ENCODE measurements at places on chromosomes 7 and 10.

DNA sequence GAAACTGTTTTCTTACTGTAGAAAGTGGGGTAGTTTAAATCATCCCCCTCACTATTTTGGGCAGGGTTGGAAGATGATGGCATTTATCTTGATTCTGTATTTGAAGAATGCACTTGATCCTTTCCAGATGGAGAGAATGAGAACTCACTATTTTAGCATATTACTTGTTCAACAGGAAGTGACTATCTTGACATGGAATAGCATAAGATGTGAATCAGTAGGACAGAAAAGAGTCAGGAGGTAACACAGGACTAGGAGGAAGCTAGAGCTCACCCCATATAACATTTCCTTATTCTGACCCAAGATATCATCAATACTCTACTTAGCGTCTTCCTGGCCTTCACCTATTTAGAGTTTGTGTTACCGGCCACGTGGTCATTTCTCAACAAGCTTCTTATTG is 400.2 kb downstream of the PHTF2 start:
- no peaks in the 10 kb centered on the region for H3K27me3 ChIP-seq
- no peak for DNase-seq
- H3K27ac ChIP-seq: no peak overlapping the region
- H3K4me3 ChIP-seq: no peak overlapping the region
- no peaks in the 10 kb centered on the region for H3K4me1 ChIP-seq

- no peaks in the 10 kb centered on the region for H3K36me3 ChIP-seq
- no peak overlapping the region for H3K4me3 ChIP-seq
- no peaks in the 10 kb centered on the region for H3K27me3 ChIP-seq
- H3K27ac ChIP-seq: no peak overlapping the region
- H3K4me1 ChIP-seq: no peaks in the 10 kb centered on the region
- no peak for DNase-seq
These were observed 10.4 kb downstream of the CUL2 start for GRCh38 chr10:35079763-35080162.

DNA sequence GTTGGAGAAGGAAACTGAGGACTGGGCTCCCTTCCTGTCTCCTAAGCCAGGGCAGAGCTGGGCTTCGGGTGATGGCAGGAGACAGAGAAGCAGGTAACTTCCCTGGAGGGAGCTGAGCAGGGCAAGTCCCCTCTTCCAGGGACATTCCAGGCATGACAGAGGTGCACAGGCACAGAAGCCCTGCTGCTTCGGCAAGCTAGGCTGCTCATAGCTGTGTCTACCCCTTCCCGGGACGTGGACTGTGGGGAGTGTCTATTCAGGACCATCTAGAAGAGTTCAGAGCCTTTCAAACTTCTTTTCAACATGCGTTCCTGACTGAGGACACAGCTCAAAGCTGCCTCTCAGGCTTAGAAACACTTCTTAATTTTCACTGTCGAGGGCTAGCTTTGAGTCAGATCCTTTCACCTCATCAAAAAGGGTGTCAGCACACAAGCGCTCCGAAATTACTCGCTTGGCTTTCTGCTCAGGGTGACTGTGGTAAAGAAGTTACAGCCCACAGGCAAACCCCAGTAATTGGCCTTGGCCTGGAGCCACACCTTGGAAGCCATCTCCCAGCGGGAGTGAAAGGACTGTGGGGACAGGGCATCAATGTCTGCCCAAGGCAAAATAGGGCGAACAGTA is 63.7 kb upstream of the STEAP1B start:
- no peaks in the 10 kb centered on the region for H3K36me3 ChIP-seq
- DNase-seq: no peak
- H3K27me3 ChIP-seq: no peaks in the 10 kb centered on the region
- H3K27ac ChIP-seq: no peak overlapping the region

GRCh38 chr7:130288829-130289228 is 4.1 kb upstream of the CPA4 start:
- H3K4me3 ChIP-seq: no peak overlapping the region
- no peak overlapping the region for H3K27ac ChIP-seq
- H3K36me3 ChIP-seq: no peaks in the 10 kb centered on the region
- no peaks in the 10 kb centered on the region for H3K27me3 ChIP-seq
- no peaks in the 10 kb centered on the region for H3K4me1 ChIP-seq

GRCh38 chr10:4082861-4083260 is 297.9 kb upstream of the KLF6 start:
- DNase-seq: no peak
- H3K36me3 ChIP-seq: no peaks in the 10 kb centered on the region
- H3K4me1 ChIP-seq: no peaks in the 10 kb centered on the region

GRCh38 chr10:114973997-114974396 is 36.0 kb downstream of the TRUB1 start:
- H3K4me1 ChIP-seq: no peaks in the 10 kb centered on the region
- no peak overlapping the region for H3K27ac ChIP-seq
- H3K4me3 ChIP-seq: no peak overlapping the region
- H3K27me3 ChIP-seq: no peaks in the 10 kb centered on the region
- no peak for DNase-seq

- no peaks in the 10 kb centered on the region for H3K36me3 ChIP-seq
- peak; percentile 65 for DNase-seq
- peaks cover 67% of the 10 kb centered on the region for H3K4me1 ChIP-seq
- H3K4me3 ChIP-seq: peak overlapping the region; percentile 93
- peak overlapping the region; percentile 98 for H3K27ac ChIP-seq
- no peaks in the 10 kb centered on the region for H3K27me3 ChIP-seq
These were observed 52.2 kb downstream of the CPEB3 start for GRCh38 chr10:92238586-92239098.

- H3K36me3 ChIP-seq: no peaks in the 10 kb centered on the region
- H3K4me3 ChIP-seq: no peak overlapping the region
- no peak overlapping the region for H3K27ac ChIP-seq
- H3K4me1 ChIP-seq: no peaks in the 10 kb centered on the region
- no peak for DNase-seq
These were observed 82.7 kb downstream of the PLCE1 start for GRCh38 chr10:94076325-94076841.

GRCh38 chr10:68049289-68050078 is 25.6 kb downstream of the HERC4 start:
- H3K4me1 ChIP-seq: peaks cover 56% of the 10 kb centered on the region
- no peak for DNase-seq
- H3K27me3 ChIP-seq: no peaks in the 10 kb centered on the region
- no peak overlapping the region for H3K4me3 ChIP-seq
- peaks cover 4% of the 10 kb centered on the region for H3K36me3 ChIP-seq
- no peak overlapping the region for H3K27ac ChIP-seq

GRCh38 chr7:156002362-156003066 is 190.3 kb upstream of the SHH start:
- no peak for DNase-seq
- no peaks in the 10 kb centered on the region for H3K27me3 ChIP-seq
- no peaks in the 10 kb centered on the region for H3K36me3 ChIP-seq
- H3K4me3 ChIP-seq: no peak overlapping the region

- H3K36me3 ChIP-seq: 0 out of 2 replicates have a peak, but pooled peaks cover 3% of the 10 kb centered on the region
- peaks cover 45% of the 10 kb centered on the region for H3K4me1 ChIP-seq
- peak; percentile 79 for DNase-seq
- H3K27me3 ChIP-seq: no peaks in the 10 kb centered on the region
These were observed 34.9 kb upstream of the SH2B2 start for GRCh38 chr7:102251531-102252365.

DNA sequence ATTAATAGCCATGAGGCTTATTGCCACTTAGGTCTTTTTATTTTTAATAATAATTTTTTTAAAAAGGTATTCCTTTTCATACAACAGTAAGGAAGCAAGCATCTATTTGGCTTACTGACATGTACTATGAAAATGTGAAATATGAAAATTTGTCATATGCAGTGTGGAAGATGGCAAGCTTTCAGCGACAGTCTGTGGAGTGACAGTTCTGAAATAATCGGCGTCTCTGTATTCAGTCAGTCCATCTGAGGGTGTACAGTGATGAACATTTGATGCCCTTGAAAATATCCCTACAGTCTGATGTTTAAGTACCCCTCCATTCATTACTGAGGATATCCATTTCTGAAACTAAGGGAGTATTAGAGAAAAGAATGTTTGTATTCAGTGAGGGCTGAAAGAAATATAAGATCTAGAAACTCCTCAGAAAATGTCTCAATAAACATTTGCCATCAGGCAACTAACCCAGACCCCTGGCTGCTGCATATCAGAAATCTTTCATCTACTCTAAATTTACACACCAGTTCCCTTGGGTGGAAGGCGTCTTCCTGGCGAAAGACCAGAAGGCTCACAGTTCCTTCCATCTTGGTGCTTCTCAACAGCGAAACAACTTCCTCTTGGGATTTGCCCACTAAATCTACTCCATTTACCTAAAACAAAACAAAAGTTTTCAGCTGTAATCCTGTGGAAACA is 440.6 kb downstream of the PARD3 start:
- no peak overlapping the region for H3K4me3 ChIP-seq
- H3K4me1 ChIP-seq: no peaks in the 10 kb centered on the region
- DNase-seq: no peak
- no peaks in the 10 kb centered on the region for H3K27me3 ChIP-seq
- H3K36me3 ChIP-seq: no peaks in the 10 kb centered on the region

GRCh38 chr7:137577184-137577583 is 233.7 kb upstream of the PTN start:
- H3K27me3 ChIP-seq: no peaks in the 10 kb centered on the region
- no peaks in the 10 kb centered on the region for H3K36me3 ChIP-seq
- DNase-seq: no peak
- H3K4me1 ChIP-seq: no peaks in the 10 kb centered on the region
- H3K4me3 ChIP-seq: no peak overlapping the region

DNA sequence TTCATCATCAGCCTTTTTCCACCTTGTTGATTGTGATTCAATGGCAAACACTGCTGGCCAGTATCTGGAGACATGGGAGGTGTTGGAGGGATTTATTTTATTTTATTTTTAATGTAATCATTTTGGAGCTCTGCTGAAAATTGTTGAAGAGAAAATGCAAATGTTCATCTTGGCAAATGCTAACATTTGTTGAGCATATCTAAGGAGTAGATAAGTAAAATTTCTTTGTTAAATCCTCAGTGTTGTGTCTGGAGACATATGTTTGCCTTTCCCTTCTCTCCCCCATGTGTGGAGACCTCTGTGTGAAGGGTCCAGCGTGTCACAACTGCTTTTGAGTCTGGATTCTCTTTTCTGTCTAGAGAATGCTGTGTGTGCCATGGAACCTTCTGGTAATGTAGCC is 300.3 kb downstream of the FZD1 start:
- DNase-seq: no peak
- H3K27ac ChIP-seq: no peak overlapping the region
- H3K4me3 ChIP-seq: no peak overlapping the region
- H3K27me3 ChIP-seq: no peaks in the 10 kb centered on the region
- no peaks in the 10 kb centered on the region for H3K4me1 ChIP-seq
- H3K36me3 ChIP-seq: no peaks in the 10 kb centered on the region

GRCh38 chr7:12601302-12601869 is 30.9 kb downstream of the SCIN start:
- DNase-seq: no peak
- H3K4me3 ChIP-seq: no peak overlapping the region
- H3K4me1 ChIP-seq: no peaks in the 10 kb centered on the region
- H3K27ac ChIP-seq: no peak overlapping the region
- H3K27me3 ChIP-seq: no peaks in the 10 kb centered on the region
- no peaks in the 10 kb centered on the region for H3K36me3 ChIP-seq

DNA sequence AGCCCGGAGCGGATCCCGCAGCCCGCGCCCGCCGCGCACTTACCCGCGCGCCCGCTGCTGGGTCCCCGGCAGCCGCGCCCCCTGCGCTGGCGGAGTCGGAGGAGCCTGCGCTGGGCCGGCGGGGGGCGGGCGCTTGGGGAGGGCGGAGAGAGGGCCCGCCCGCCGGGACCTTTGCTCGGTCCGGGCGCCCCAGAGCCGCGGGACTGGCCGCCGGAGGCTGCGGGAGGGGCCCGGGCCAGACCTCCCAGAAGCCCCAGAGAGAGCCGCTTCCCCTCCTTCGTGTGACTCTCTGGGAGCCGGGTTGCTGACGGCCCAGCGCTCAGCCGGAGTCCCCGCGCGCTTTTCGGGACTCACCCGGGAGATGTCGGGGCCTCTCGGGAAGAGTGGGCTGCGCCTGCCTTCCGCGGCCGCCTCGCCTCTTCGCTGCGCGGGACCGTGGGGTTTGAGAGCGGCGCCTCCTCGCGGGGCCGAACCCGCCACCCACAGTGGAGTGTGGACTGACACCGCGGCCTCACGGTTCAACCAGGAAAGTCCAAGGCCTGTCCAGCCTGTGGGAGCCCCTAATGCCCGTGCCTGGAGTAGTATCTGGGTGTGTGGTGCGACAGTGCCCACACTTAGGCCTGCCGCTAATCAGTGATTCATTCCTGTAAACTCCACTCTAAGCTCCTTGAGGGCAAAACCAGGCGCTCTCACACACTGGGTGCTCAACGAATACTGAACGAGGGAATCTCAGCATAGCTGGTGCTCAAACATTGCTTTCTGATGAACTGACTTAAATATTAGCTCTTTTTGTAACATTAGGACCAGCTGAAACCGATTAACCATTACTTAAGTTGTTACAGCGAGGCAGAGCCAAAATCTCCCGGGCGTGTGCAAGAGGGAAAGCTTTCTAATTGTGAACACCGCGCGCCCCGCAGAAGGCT is at the start of gene GSDME:
GSDME (minus strand) TSS at position 112 of the 923 bp plus-strand sequence. CDS start 7,690 bp downstream, outside the sequence.
- no peaks in the 10 kb centered on the region for H3K4me1 ChIP-seq
- peaks cover 29% of the 10 kb centered on the region for H3K36me3 ChIP-seq
- H3K27ac ChIP-seq: no peak within 1 kb of the TSS

- H3K36me3 ChIP-seq: no peaks in the 10 kb centered on the region
- no peaks in the 10 kb centered on the region for H3K4me1 ChIP-seq
- DNase-seq: no peak
- no peak overlapping the region for H3K4me3 ChIP-seq
- no peak overlapping the region for H3K27ac ChIP-seq
These were observed 135.9 kb downstream of the NRP1 start for GRCh38 chr10:33198610-33199009.

- DNase-seq: no peak
- H3K27ac ChIP-seq: no peak overlapping the region
- H3K36me3 ChIP-seq: no peaks in the 10 kb centered on the region
- no peaks in the 10 kb centered on the region for H3K4me1 ChIP-seq
These were observed 183.3 kb downstream of the JCAD start for GRCh38 chr10:29876008-29876555.

DNA sequence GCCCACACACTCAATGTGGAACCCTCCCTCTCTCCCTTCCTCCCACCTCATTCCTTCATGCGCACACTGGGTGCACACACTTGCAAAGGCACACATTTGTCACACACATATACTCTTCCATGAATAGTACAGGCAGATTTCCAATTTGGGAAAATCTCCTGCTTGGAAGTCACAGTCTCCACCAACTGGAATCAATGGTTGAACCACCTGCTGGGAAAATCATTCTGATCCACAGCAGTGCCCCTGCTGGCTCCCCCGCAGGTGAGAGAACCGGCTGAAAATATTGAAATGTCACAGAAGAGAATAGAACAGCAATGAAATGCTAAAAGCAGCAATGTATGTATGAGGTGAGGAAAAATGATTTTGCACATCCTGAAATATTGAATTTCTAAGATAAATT is 232.7 kb downstream of the ADAM12 start:
- no peak overlapping the region for H3K4me3 ChIP-seq
- 0 out of 2 replicates have a peak, but pooled peaks cover 3% of the 10 kb centered on the region for H3K4me1 ChIP-seq
- H3K36me3 ChIP-seq: no peaks in the 10 kb centered on the region

- no peak overlapping the region for H3K4me3 ChIP-seq
- no peaks in the 10 kb centered on the region for H3K36me3 ChIP-seq
- no peak overlapping the region for H3K27ac ChIP-seq
- DNase-seq: no peak
- H3K4me1 ChIP-seq: no peaks in the 10 kb centered on the region
- no peaks in the 10 kb centered on the region for H3K27me3 ChIP-seq
These were observed 553.1 kb downstream of the PTPRN2 start for GRCh38 chr7:158034571-158034970.

All from Karpas-422 (cell line).